CD4-positive, alpha-beta memory T cell (primary cell): ENCODE measurements at places on chromosomes 13 and 19. TPM values are rescaled to one million over a fixed set of nuclear protein-coding genes. Genes with fewer than 3 reads are reported as not detected.

GRCh38 chr13:31310356-31310755 lies 110.6 kb downstream of the B3GLCT start:
- DNase-seq: no peak

- DNase-seq: peak; percentile 43
Observed at GRCh38 chr19:39110263-39110967, 15.2 kb upstream of the PAK4 start.

The OR7A10 gene
- not detected for total RNA-seq

The KLK3 gene
- not detected for total RNA-seq

GRCh38 chr19:10712754-10713153 lies 5.1 kb upstream of the DNM2 start:
- DNase-seq: no peak

The PPAN gene
- 102 TPM for total RNA-seq

GRCh38 chr19:10417541-10418234 lies 2.6 kb upstream of the PDE4A start:
- DNase-seq: no peak

DNA sequence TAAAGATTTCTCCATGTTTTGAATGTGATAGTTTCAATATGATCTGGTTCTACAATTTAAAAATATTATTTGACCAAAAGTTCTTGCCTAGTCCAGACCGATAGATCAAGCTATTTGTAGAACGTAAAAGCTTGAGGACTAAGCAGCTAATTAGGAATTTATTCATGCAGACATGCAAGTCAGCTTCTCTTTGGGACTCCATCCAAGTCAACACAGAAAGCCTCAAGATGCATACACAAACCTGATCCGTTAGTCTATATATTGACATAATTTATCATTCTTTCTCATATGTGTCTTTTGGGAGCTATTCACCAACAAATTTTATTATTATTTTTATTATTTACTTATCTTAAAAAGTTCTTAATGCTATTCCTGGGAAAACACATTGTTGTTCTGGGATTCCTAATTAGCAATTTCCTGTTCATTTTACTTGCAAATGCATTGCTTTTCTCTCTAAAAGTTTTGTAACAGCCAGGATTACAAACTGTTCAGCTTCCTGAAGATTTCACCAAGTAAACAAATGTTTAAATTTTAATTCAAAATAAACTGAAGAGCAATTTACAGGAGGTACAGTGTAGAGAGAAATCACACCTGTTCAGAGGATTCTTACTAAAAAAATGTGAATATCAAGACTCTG lies 375.3 kb downstream of the GPC5 start:
- no peak for DNase-seq

GRCh38 chr19:14187561-14187960 lies 18.4 kb downstream of the ADGRL1 start:
- DNase-seq: no peak

GRCh38 chr13:32247887-32248286 lies 67.3 kb downstream of the ZAR1L start:
- no peak for DNase-seq

GRCh38 chr13:59666504-59666903 lies 497.2 kb downstream of the DIAPH3 start:
- no peak for DNase-seq

DNA sequence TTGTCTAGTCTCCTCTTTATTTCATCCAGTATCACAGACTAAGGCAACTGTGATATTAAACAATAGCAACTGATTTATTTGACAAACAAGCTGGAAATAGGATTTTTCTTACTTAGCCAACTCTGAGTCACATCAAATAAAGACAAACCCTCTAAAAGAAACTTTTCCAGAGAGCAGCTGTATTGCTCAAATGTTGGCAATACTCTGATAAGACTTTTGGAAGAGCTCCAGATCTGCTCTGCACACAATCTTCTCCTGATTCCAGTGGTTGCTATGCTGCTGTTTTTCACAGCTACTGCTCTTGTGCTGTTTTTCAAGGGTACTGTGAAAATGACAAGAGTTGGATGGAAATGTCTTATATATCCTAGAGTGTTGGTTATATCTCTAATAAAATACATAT lies 1479.2 kb downstream of the SLITRK5 start:
- DNase-seq: no peak

- no peak for DNase-seq
Observed at GRCh38 chr13:85638815-85639393, 160.3 kb downstream of the SLITRK6 start.

DNA sequence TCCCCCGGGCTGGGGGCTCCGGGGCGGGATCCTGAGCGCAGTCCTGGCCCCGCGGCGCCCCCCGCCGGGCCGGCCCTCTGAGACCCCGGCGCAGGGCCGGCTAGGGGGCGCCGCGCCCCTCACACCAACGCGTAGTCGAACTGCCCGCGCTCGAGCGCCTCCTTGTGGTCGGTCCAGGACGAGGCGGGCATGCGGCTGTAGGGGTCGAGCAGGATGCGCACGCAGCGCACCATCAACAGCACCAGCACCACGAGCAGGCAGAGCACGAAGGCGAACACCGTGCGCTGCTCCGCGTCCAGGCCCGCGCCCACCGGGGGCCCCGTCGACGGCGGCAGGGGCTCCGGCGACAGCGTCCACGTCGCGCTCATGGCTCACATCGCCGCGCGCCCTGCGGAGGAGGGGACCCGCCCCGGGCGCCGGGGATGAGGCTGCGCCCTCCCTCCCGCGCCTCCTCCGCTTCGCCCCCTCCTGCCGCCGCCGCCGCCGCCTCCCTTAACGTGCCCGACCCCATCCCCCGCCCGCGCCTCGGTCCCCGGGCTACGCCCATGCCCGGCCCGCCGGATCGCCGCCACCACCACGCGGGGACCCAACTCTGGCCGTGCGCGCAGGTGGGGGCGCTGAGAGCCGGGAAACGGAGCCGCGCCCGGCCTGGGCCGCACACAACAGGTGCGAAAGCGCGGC lies 624 bp downstream of the CTXN1 start:
- peak; percentile 74 for DNase-seq

- no peak for DNase-seq
Observed at GRCh38 chr13:95083758-95084157, 217.5 kb downstream of the ABCC4 start.

The LGALS4 gene
- 6.1 TPM for total RNA-seq

The ZNF628 gene
- total RNA-seq: 9.1 TPM

DNA sequence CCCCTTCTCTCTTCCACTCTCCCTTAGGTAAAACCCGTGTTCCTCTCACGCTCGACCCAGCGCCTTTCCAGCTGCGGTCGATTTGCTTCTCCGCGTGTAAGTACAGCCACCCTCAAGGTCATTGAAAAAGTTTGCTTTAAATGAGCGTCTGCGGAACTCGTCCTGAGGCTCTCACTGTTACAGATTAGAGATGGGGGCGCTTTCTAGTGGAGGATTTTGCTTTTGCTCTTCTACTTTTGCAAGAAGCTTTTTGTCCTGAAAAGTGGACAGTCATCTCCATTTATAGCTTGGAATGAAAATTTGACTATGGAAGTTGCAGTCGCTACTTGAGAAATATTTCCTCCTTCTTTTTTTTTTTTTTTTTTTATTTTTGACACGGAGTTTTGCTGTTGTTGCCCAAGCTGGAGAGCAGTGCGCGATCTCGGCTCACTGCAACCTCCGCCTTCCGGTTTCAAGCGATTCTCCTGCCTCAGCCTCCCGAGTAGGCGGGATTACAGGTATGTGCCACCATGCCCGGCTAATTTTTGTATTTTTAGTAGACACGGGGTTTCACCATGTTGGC lies 595 bp upstream of the RAB20 start:
- no peak for DNase-seq

The MBD3L3 gene
- total RNA-seq: not detected

The DCT gene
- 0.53 TPM for total RNA-seq

- DNase-seq: no peak
Observed at GRCh38 chr13:27770809-27771208, 21.5 kb upstream of the GSX1 start.

DNA sequence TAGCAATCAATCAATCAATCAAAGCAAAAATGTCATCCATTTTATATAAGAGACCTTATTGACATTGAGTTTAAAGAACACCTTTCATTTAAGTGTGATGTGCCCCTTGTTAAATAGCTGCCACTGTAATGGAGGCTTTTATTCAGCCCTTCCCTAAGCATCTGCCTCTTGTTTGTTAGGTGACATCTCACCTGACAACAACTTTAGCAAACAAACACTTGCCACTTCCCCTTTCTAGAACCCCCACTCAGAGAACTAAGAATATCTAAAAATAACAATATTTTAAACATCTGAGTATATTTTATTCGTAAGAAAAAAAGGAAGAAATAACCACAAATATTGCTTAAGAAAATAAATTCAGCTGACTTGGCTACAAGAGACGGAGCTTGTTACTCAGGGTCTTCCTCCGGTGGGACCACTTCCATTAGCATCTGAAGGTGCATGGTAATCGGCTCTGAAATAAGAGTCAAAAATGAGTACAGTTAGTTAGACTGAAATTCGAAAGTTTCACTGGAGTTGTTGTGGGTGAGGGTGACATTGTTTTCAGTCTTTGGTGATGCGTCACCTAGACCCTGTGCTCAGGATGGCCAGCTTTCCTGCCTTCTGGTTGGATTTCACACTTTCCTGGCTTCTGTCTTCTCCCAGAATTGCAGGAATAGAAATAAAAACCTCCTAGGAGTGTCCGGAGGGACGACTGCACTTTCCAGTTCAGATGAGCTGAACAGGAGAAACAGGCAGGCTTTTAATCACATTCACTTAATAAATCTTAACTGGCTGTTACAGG lies 39.1 kb downstream of the SLC7A9 start:
- no peak for DNase-seq

The ZNF563 gene
- total RNA-seq: 15.6 TPM

DNA sequence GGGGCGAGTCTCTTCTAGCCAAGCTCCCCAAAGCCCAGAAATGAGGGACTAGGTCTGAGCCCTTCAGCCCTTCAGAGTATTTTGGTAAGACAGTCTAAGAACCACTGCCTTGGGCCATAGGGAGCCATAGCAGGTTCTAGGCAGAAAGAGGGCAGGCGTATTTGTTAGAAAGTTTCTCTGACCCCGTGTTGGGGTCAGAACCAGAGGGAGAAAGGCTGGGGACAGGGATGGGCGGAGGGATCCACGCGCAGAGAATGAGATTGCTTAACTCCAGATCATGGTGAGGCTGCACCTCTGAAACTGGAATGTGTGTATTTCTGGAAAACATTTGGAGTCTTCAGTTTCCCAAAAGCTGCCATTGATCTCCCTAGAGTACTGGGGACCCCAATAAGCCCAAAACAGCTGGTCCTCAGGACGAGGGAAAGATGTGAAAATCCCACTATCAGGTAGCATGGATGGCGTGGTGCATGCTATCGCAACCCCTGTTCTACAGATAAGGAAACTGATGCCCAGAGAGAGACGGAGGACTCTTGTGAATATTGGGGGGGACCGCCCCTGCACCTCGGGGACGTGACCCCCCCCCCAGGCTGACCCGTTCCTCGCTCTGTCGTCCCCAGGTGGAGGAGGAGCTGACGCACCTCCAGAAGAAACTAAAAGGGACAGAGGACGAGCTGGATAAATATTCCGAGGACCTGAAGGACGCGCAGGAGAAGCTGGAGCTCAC lies 703 bp upstream of the TPM4 start:
- peak; percentile 34 for DNase-seq
